Heart right ventricle (tissue), 16 donors: ENCODE measurements at places on chromosomes 1 and 21. TPM values are rescaled to one million over a fixed set of nuclear protein-coding genes. Genes with fewer than 3 reads are reported as not detected.

DNA sequence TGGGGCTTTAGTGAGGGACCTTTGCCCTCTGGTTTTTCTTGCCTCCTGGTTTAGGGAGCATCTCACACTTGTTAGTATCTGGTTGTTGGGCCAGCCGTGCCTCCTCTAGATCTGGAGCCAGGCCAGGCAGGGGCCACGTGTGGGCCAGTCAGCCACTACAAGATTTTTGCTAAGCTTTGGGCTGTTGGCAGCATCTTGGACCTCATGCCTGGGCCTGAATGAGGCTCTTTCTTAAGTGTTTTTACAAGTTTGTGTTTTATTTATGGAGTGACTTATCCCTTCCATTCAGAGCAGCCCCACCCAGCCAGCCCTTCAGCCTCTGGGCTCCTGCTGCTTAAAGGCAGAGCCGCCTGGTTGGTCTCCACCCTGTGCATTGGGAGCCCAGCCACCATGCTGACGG is 1.6 kb upstream of the SH3BGRL3 start:
- H3K27ac ChIP-seq = peak overlapping the region; percentile 93
- H3K27me3 ChIP-seq = no peaks in the 10 kb centered on the region
- no peak for DNase-seq
- no peak overlapping the region for H3K4me3 ChIP-seq

DNA sequence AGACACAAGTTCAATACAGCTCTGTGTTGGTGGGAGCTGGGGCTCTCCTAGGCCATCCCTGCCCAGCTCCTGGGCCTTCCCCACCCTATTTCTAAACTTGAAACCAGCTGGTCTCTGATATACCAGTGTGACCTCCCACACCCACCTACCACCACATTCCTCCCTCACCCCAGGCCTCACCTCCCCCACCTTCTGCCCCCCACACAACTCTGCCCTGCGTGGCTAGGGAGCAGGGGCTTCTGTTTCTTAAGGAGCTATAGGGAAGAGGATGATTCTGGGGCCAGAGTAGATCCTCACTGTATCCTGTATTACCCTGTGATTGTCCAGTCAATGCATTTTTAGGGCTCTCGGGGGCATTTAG is 16.5 kb downstream of the NES start:
- H3K27me3 ChIP-seq = peaks cover 16% of the 10 kb centered on the region
- DNase-seq = no peak
- no peaks in the 10 kb centered on the region for H3K36me3 ChIP-seq
- peaks cover 89% of the 10 kb centered on the region for H3K4me1 ChIP-seq

DNA sequence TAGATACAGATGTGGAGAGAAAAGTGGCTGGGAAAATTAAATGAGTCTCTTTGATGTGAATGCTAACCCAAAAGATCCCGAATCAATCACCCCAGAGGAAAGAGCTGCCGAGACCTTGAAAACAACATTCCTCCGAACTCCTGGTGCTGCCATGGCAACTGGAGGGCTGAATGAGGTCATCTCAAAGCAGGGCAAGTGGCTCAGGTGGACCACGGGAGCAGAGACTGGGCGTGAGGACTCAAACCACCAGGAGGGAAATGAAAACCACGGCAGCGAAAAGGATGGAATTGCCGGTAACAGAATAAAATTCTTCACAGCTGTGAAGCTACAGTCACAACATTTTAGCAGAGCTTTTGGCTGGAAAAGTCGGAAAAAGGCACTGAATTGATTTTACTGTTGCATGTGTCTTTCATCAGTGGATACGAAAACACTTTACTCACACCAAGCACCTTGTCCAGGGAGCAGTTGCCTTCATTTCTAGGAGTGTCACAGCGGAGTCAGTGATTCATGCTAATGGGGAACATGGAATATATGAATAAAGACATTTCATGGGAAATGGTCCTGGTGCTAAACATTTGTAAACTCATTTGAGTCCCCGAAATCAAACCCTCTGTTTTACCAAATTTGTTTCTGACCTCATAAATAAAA is 23.2 kb upstream of the BECN2 start:
- no peak for DNase-seq
- H3K27me3 ChIP-seq = no peaks in the 10 kb centered on the region
- H3K4me1 ChIP-seq = no peaks in the 10 kb centered on the region
- no peak overlapping the region for H3K4me3 ChIP-seq

DNA sequence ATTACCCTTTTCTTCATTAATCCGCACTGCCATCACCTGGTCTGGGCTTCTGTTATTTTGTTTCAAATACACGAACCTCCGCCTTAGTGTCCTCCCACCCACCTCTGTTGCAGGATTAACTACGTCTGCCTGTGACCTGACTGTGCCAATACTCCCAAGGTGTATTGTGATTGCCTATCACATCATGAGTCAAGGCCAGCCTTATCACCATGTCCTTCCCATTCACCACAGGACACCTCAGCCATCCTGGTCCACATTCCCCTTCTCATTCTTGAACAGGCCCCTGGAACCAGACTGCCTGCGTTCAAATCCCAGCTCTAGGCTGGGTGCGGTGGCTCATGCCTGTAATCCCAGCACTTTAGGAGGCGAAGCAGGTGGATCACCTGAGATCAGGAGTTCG is 14.4 kb downstream of the F11R start:
- H3K4me3 ChIP-seq = no peak overlapping the region
- no peak for DNase-seq
- peaks cover 4% of the 10 kb centered on the region for H3K4me1 ChIP-seq
- H3K27me3 ChIP-seq = no peaks in the 10 kb centered on the region

DNA sequence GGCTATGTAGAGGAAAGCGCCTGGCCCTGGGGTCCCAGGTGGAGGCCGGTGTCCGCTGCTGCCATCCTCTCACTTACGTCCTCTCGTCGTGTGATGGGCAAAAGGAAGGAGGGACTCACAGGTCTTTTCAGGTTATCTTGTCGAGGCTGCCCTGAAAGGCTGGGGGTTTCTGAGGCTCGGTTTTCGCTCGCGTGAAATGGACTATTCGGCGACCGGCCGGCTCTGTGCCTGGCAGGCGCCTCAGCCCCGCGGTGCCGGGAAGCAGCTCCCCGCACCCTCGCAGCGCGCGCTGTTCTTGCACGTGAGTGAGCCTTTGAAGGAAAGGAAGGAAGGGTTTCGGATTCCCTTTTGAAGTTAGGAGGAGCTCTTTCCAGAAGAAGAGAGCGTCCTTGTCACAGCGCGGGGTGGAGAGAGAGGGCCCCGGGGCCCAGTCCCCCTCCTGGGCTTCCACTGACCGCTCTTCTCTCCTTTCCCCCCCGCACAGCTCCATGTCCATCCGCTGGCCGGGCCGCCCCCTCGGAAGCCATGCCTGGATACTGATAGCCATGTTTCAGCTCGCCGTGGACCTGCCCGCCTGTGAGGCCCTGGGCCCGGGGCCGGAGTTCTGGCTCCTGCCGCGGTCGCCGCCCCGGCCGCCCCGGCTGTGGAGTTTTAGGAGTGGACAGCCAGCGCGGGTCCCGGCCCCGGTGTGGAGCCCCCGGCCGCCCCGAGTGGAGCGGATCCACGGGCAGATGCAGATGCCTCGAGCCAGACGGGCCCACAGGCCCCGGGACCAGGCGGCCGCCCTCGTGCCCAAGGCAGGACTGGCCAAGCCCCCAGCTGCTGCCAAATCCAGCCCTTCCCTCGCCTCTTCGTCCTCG is 57.2 kb downstream of the AJAP1 start:
- no peak overlapping the region for H3K27ac ChIP-seq
- H3K4me1 ChIP-seq = no peaks in the 10 kb centered on the region
- H3K4me3 ChIP-seq = no peak overlapping the region
- no peaks in the 10 kb centered on the region for H3K36me3 ChIP-seq
- no peak for DNase-seq
- peaks cover 34% of the 10 kb centered on the region for H3K27me3 ChIP-seq

Gene PLEKHA6
- 14.7 TPM for total RNA-seq

DNA sequence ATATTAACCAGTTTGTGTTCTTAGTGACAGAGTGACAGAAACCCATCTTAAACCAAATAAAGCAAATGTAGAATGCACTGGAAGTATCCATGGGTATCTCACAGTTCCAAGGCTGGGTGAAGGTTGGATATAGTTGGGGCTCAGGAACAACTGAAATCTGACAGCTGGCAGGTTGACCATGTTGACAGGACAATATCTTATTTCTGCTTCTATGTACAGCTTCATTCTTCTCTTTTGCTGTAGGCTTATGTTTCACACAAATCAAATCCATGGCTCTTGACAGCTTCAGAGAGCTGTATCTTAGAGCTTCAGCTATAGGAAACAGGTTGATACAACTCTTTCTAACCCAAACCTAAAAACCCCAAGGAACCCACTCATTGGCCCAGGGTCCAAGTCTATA is 34.3 kb upstream of the FGGY start:
- H3K4me1 ChIP-seq = peaks cover 46% of the 10 kb centered on the region
- no peaks in the 10 kb centered on the region for H3K36me3 ChIP-seq
- no peak overlapping the region for H3K4me3 ChIP-seq
- H3K27ac ChIP-seq = no peak overlapping the region
- no peak for DNase-seq

- no peak for DNase-seq
- H3K4me3 ChIP-seq = no peak overlapping the region
- H3K36me3 ChIP-seq = no peaks in the 10 kb centered on the region
- no peak overlapping the region for H3K27ac ChIP-seq
- H3K27me3 ChIP-seq = no peaks in the 10 kb centered on the region
These were observed 194.6 kb downstream of the ST6GALNAC3 start for GRCh38 chr1:76269155-76269554.

Gene SPTA1
- 0.05 TPM for total RNA-seq

GRCh38 chr1:37281354-37281753 is 193.0 kb upstream of the ZC3H12A start:
- no peak overlapping the region for H3K4me3 ChIP-seq
- H3K4me1 ChIP-seq = no peaks in the 10 kb centered on the region
- H3K27me3 ChIP-seq = peaks cover 33% of the 10 kb centered on the region
- no peaks in the 10 kb centered on the region for H3K36me3 ChIP-seq

Gene THRAP3
- 101 TPM for total RNA-seq

DNA sequence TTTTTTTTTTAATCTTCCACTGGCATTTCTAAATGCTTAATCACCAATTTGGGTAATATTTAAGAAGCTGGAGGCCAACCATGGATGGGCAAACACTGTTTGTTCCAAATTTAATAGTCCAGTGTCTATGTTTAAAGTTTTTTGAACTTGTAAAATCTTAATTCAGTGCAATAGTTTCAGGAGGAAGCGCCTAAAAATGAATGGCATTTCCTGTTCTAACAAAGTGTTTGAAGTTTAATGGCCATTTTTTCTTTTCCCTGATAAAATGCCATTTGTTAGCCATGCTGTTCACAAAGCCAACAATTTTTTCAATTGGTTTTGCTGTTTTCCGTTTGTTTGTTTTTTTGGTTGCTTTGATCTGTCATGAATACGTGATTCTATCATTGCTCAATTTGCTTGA is 552.1 kb downstream of the LMO4 start:
- H3K27me3 ChIP-seq = no peaks in the 10 kb centered on the region
- no peak overlapping the region for H3K4me3 ChIP-seq
- H3K4me1 ChIP-seq = no peaks in the 10 kb centered on the region
- DNase-seq = no peak
- H3K36me3 ChIP-seq = no peaks in the 10 kb centered on the region

- DNase-seq = peak; percentile 69
- peaks cover 63% of the 10 kb centered on the region for H3K4me1 ChIP-seq
- H3K27me3 ChIP-seq = no peaks in the 10 kb centered on the region
These were observed 37.4 kb upstream of the WASF2 start for GRCh38 chr1:27527223-27527889.

GRCh38 chr1:2430592-2430973 is 18.2 kb upstream of the PEX10 start:
- H3K4me3 ChIP-seq = no peak overlapping the region
- H3K4me1 ChIP-seq = no peaks in the 10 kb centered on the region
- H3K27ac ChIP-seq = no peak overlapping the region
- H3K36me3 ChIP-seq = no peaks in the 10 kb centered on the region
- peaks cover 21% of the 10 kb centered on the region for H3K27me3 ChIP-seq

DNA sequence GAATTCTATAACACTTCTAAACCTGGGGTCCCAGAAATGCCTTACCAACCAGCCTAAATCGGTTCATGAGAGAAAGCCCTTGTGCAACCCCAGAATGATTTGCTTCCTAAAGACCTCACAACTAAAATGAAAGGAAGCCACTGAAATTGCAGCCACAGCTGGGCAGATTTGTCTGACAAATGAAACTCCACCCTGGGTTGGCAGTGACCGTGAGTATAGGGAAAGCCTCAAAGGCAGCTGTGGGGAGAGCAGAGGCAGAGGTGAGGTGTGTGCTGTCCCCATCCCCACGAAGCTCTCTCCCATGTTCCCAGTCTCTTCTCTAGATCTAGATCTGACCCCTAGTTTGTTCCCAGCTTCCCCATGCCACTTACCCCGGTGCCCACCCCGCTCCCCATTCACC is 23.1 kb downstream of the RHBDL2 start:
- H3K27me3 ChIP-seq = no peaks in the 10 kb centered on the region
- no peaks in the 10 kb centered on the region for H3K4me1 ChIP-seq
- no peak overlapping the region for H3K27ac ChIP-seq

DNA sequence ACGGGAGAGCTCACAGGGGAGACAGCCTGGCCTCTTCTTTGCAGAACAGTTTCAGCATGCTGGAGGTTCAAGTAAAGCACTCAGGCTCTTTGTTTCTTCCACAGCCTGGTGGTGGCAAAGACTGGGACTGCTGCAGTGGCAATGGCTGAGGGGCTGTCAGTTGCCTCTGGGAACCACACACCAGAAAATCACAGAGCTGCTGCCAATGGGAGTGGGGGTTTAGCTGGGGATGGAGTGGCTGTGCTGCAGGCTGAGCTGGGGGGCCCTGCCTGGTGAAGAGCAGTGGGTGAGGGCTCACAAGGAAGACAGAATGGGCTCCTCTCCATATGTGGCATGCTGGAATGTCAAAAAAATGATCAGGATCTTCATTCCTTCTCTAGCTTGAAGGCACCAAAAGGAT is 25.6 kb upstream of the PTGFR start:
- no peak overlapping the region for H3K27ac ChIP-seq
- H3K27me3 ChIP-seq = no peaks in the 10 kb centered on the region
- no peak overlapping the region for H3K4me3 ChIP-seq
- no peaks in the 10 kb centered on the region for H3K36me3 ChIP-seq

- no peaks in the 10 kb centered on the region for H3K27me3 ChIP-seq
- H3K4me1 ChIP-seq = no peaks in the 10 kb centered on the region
- H3K27ac ChIP-seq = no peak overlapping the region
- H3K4me3 ChIP-seq = no peak overlapping the region
- no peak for DNase-seq
- no peaks in the 10 kb centered on the region for H3K36me3 ChIP-seq
These were observed 640.4 kb downstream of the USP25 start for GRCh38 chr21:16370186-16370585.
